Spinal cord (tissue), 10 donors: ENCODE measurements at places on chromosomes 4 and X. TPM values are rescaled to one million over a fixed set of nuclear protein-coding genes. Genes with fewer than 3 reads are reported as not detected.
A peak's percentile ranks its signal among the peaks of the same experiment; 100 is the strongest.

The CHM gene
- polyA plus RNA-seq: 20.2 TPM

- DNase-seq: no peak
Observed at GRCh38 chrX:34379891-34380290, 247.8 kb upstream of the FAM47A start.

GRCh38 chr4:139732991-139733570, 67.5 kb downstream of the MGST2 start:
- no peak for DNase-seq

DNA sequence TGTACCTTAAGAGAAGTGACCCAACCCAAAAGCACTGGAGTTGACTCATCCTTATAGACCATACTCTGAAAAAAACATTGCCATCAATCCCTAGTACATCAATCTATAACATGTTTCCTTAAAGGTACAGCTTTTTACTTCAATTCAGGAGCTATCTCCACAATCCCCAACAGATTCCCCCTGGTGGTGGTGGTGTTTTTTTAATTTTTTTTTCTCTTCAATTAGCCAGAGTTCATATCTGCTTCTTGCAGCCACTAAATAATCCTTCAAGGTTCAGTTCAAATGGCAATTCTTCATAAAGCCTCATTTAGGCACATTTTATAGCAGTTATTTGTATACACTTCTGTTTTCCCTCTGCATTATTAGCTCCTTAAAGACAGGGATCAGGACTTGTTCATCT, 60.7 kb upstream of the KDR start:
- DNase-seq: no peak

The PFKFB1 gene
- polyA plus RNA-seq: 1.1 TPM

The CLIC2 gene
- polyA plus RNA-seq: 3.6 TPM

The NKX3-2 gene
- 0.51 TPM for polyA plus RNA-seq

- no peak for DNase-seq
Observed at GRCh38 chr4:74456056-74456744, 11.3 kb downstream of the AREG start.

DNA sequence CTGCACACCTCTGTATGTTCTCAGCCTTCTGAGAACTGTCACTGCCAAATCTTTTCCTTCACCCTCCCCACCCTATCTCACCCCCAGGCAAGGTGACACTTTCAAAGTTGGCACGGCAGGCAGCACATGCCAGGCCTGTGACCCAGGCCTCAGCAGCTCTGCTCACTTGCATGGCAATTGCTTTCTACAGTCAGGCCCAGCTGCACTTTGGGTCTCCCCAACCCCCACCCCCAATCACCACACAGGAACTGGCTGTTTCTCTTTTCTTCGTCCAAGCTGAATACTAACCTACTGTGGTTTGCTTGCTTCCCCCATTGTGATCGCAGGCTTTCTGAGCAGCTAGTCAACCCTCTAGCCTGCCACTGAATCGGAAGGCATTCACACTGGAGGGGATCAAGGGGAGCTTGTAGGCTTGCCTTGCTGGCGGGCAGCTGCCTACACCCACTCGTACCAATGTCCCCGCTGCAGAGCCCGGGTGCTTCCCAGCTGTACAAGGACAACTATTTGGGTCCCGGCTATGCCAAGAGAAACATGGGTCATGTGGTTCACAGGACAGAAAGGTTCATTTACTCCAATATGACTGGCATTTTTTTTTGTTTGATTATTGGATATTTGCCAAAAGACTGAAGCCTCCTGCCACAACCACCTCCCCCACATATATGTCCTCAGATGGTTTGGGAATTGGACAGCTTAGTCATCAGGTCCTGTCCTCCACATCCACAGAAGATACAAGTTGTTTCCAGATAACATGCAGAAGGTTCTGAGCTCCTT, 28.1 kb downstream of the SLC25A43 start:
- DNase-seq: peak; percentile 44

The HS3ST1 gene
- polyA plus RNA-seq: 12.8 TPM

GRCh38 chrX:54807524-54808108, at the start of gene MAGED2:
TSS of gene MAGED2 (plus strand) at chrX:54807745. CDS start at chrX:54809332, 1,587 bp downstream.
- peak; percentile 43 for DNase-seq

DNA sequence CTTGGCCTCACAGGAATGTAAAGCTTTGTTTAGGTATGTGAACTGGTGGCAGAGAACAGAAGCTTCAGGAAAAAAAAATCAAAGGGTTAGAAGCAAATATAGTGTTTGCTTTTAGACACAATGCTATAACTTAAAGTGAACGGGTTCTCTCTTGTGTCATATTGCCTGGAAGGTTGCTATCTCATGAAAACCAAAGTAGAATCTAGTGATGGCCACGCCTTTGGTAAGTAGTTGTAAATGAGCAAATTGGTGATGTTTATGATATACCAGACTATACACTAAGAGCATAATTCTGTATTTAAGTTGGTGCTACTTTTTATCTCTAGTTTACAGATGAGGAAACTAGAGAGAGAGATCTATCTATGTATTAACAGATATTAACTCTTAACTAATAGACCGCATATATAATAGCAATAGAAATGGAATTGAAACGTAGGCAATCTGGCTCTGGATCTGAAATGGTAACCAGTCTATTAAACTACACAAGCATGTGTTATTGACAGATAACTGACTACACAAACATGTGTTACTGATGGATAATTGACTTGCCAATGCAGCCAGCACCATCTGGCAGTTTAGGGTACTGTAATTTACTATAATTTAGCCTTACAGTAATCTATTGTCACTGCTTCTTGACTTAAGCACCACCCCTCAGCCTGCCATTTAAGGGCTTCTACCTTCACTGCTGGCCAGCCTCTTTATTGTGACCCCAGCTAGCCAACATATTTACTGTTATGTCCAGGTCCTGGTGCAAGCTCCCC, 40.8 kb downstream of the HCCS start:
- peak; percentile 22 for DNase-seq

The PCDH18 gene
- 29.7 TPM for polyA plus RNA-seq
